ENCODE measurements at places on chromosomes 12 and 14. TPM values are rescaled to one million over a fixed set of nuclear protein-coding genes. Genes with fewer than 3 reads are reported as not detected.

DNA sequence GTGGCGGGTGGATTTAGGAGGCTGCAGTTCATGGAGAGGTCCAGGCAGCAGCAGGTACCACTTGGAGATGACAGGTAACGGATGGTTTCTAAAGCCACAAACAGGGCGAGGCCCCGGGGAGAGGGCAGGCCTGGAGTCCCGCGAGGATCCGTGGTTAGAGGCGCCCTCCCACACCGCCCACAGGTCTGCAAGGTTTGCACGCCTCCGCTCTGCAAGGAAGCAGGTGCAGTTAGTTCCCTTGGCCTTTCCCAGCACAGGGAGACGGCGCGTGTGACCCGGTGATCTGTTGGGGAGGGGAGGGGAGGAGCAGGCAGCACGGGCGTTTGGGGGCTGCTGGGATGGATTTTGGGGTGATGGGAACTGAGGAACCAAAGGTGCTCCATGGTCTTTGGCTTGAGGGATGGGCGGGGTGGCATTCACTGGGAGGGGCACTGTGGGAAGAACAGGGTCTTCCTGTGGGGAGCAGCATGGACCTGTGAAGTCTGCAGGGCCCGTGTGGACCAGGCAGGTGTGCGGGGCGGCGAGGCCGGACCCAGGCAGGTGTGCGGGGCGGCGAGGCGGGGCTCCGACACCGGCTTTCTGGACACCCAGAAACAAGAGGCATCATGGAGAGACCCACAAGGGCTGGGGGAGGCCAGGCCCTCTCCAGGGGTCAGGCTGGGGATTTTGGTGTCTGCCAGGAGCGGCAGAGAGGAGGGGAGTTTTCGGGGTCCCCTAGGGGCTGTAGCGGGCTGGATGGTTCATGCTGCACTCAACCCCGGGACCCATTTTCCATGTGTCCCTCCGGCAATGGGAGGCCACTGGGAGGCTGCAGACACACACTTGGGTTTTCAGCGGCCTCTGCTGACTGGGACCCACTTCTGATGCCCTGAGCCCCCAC, 29.1 kb downstream of the NOC4L start:
- no peak overlapping the region for H3K27ac ChIP-seq
- no peaks in the 10 kb centered on the region for H3K4me1 ChIP-seq
- H3K27me3 ChIP-seq, result peaks cover 87% of the 10 kb centered on the region
- H3K4me3 ChIP-seq, result no peak overlapping the region

DNA sequence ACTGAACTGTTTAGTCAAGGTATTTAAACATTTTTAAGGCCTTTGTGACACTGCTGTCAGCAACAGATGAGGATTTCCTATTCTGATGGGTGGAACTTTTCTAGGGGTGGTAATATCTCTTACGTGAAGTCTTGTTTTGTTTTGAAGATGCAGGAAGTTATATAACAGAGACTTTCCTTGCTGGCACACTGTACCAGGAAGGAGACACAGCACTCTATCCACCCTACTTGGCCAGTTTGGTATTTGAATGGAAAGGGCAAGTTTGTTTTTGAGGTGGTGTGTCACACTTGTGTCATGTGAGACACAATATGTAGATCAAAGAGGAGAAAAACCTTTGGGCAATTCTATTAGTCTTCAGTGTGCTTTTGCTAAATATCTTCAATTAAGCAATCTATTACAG, 51.6 kb upstream of the SRP54 start:
- H3K27me3 ChIP-seq, result no peaks in the 10 kb centered on the region
- no peaks in the 10 kb centered on the region for H3K36me3 ChIP-seq
- peak overlapping the region; percentile 21 for H3K27ac ChIP-seq
- no peak for DNase-seq
- no peak overlapping the region for H3K4me3 ChIP-seq

GRCh38 chr14:55220230-55220629, 28.8 kb upstream of the DLGAP5 start:
- no peaks in the 10 kb centered on the region for H3K36me3 ChIP-seq
- H3K4me3 ChIP-seq, result no peak overlapping the region
- no peaks in the 10 kb centered on the region for H3K4me1 ChIP-seq
- no peak for DNase-seq
- no peak overlapping the region for H3K27ac ChIP-seq

DNA sequence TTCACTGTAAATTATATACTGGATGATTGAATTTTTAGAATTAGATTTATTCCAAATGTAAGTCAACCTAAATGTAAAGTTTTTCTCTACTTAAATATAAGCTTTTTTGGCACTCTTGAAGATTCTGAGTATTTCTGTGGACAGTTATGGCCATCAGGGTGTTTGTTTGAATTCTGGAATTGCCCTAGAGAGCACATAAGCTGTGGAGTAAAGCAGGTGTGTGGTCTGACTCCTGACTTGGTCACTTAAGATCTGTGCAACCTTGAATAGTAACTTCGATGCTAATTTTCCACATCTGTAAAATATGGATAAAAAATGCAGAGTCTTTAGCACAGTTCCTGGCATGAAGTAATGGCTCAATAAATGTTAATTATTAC, 64.4 kb downstream of the FUT8 start:
- no peaks in the 10 kb centered on the region for H3K4me1 ChIP-seq
- H3K36me3 ChIP-seq, result no peaks in the 10 kb centered on the region
- no peak overlapping the region for H3K27ac ChIP-seq
- no peaks in the 10 kb centered on the region for H3K27me3 ChIP-seq
- H3K4me3 ChIP-seq, result no peak overlapping the region
- no peak for DNase-seq

GRCh38 chr12:13947276-13947946, 34.0 kb downstream of the GRIN2B start:
- H3K27ac ChIP-seq, result no peak overlapping the region
- no peaks in the 10 kb centered on the region for H3K36me3 ChIP-seq

KRT72 gene
- not detected for total RNA-seq

LYZ gene
- 8.9 TPM for total RNA-seq

GRCh38 chr12:46164186-46164761, 104.6 kb downstream of the SLC38A1 start:
- H3K4me3 ChIP-seq, result no peak overlapping the region
- DNase-seq, result no peak
- no peak overlapping the region for H3K27ac ChIP-seq
- H3K27me3 ChIP-seq, result no peaks in the 10 kb centered on the region

GRCh38 chr12:116101991-116102390, 175.5 kb downstream of the MED13L start:
- H3K36me3 ChIP-seq, result no peaks in the 10 kb centered on the region
- DNase-seq, result no peak
- H3K27me3 ChIP-seq, result no peaks in the 10 kb centered on the region
- no peak overlapping the region for H3K27ac ChIP-seq

DNA sequence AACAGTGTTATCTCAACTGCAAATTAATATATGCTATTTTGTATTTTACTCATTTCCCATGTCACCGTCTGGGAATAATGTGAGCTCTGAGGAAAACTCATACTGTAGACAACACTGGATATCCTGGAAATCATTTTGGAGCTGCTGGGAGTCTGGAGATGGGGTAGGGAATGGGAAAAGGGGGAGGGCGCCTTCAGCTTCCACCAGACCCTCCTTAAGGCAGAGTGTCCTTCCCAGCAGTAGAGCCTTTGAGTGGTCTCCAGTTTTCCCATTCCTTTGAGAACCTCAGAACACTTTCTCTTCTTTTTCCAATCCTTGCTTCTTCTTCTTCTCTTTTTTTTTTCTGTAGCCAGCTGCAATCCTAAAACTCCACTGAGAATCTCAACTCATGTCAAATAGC, 5.4 kb upstream of the LRIG3 start:
- H3K27ac ChIP-seq, result no peak overlapping the region
- DNase-seq, result no peak
- H3K27me3 ChIP-seq, result no peaks in the 10 kb centered on the region
- no peaks in the 10 kb centered on the region for H3K36me3 ChIP-seq

All from heart right ventricle (tissue), 16 donors.